Stimulated activated effector memory CD8-positive, alpha-beta T cell treated with anti-CD3 and anti-CD28 coated beads, Interleukin-12 subunit alpha, Interleukin-12 subunit beta, amount 100 ng/mL, for 72 hours (primary cell): ENCODE measurements at places on chromosomes 6 and 20.

DNA sequence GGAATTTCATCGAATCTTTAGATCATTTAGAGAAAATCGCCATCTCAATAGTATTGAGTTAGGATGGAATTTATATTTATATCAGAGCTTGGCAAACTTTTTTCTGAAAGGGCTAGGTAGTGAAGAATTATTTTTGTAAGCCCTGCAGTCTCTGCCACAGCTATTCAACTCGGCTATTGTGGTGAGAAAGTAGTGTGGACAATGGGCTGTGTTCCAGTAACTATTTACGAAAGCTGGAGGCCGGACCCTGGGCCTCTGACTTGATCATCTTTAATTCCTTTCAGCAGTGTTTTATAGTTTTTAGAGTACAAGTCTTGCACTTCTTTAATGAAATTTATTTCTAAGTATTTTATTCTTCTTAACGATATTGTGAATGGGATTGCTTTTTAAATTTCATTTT lies 201.5 kb downstream of the FARS2 start:
- no peak for DNase-seq

DNA sequence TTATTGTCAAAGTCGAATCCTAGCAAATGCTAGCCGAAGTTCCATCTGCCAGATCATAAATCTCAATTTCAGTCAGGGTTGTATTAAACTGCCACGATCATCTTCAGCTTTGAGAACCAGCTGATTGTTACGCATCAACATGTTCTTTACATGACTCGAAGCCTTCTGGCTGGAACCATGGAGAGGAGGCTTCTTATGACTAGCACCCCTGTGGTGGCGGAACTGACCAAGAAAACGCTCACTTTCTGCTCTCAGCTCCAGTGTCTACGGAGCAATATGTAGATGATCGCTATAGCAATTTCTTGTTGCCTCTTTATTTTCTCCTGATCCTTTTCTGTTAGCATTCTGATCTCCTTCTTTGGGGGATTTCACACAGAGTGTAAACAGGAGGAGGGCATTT lies 479.4 kb upstream of the SLC35B3 start:
- no peak for DNase-seq

DNA sequence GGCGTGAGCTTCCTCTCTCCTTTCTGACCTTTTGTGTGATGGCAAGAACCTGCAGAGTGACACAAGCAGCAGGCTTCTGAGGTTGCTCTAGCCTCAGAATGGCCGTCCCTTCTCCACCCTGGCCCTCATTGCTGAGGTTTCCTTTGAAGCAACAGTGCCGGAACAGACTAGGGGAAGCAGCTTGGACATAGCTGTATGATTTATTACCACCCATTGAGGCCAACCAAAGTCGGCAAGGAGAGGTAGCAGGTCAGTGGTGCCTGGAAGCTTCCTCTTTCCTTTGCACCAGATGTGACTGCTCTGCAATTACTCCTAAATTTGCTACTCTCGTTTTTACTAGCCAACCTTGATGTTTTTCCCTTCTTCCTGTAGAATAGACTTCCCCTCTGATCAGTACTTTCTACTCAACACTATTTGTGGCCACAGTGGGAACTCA lies 31.4 kb downstream of the PTPN1 start:
- DNase-seq, result no peak

- DNase-seq, result no peak
Measured at GRCh38 chr6:155432293-155432692, 23.3 kb downstream of the NOX3 start.

DNA sequence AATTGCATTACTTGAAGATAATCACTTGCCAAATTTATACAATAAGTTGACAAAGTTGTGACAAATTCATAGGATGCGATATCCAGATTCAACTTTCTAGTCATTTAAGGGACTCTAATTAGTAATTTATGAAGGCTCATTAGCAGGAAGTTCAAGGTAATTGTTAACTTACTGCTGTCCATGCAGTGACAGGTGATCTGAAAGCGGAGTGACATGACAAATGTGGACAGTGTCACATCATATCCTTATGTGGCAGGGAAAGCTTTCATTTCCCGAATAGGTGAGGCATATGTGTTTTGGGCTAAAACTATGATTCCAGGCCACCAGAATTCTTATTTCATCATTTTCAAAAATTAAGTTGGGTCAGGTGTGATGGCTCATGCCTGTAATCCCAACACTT lies 115.9 kb upstream of the BMP2 start:
- no peak for DNase-seq

- no peak for DNase-seq
Measured at GRCh38 chr6:117346142-117346930, 79.4 kb downstream of the ROS1 start.

DNA sequence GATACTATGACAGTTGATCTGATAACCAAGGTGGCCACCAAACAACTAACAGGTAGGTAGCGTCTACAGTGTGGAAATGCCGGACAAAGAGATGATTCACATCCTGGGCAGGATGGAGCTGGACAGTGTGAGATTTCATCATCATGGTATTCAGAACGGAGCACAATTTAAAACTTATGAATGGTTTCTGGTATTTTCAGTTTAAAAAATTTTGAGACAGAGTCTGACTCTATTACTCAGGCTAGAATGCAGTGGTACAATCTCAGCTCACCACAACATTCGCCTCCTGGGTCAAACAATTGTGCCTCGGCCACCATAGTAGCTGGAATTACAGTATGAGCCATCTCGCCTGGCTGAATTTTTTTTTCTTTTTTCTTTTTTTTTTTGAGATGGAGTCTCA lies 43.8 kb downstream of the CEP57L1 start:
- no peak for DNase-seq

DNA sequence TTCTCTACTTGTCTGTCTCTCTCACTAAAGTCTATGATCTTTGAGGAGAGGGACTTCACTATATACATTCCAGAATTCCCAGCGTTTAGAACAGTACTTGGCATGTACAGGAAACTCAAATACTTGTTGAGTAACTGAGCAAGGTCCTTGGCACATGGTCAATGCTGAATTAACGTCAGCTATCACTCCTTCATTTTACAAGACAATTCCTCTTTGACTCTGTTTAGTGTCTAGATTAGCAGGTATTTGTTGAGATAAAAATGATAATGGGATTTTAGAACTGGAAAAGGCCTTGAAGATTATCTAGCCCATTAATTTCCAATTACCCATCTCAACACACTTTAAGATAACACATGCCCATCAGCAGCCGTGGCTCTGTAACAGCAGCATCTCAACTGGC lies 6.6 kb upstream of the GUCA1B start:
- DNase-seq, result no peak

DNA sequence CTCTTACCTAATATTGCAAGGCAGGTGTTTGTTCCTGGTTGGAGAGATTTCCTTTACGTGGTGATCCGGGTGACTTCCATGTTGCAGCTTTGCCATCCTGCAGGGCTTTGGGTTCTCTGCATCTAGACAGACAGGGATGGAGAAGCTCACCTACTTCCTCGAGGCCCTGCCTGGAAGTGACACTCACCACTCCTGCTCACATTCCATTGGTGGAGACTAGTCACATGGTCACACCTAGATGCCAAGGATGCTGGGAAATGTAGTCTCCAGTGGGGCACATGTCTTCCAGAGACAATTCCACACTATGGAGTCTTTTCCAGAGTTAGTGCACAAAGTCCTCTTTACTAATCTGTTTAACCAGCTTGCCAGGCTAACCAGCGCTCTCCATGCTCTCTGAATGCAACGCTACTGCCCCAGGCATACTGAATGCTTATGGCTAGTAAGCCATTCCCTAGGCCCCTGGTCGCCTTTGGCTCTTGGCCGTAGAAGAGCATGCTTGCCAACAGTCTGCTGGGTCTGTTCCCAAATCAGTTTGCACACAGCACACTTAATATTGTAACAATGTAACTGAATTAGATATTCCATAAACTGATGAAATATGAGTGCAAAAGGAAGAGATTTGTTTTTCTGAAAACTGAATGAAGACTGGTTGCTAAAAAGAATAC lies 6.7 kb upstream of the KCNK15 start:
- peak; percentile 64 for DNase-seq
